ENCODE measurements at places on chromosomes 4 and X. TPM values are rescaled to one million over a fixed set of nuclear protein-coding genes. Genes with fewer than 3 reads are reported as not detected.

Gene AFP
- polyA plus RNA-seq, result 0.09 TPM

Gene RNF212
- polyA plus RNA-seq, result 1.1 TPM

Gene CT45A3
- polyA plus RNA-seq, result not detected

Gene SPANXB1
- polyA plus RNA-seq, result not detected

Gene SPANXA2
- not detected for polyA plus RNA-seq

Measured in mammary epithelial cell (primary cell).